ENCODE measurements at places on chromosomes 2 and 18.

GRCh38 chr2:237154082-237154638, 68.5 kb downstream of the COPS8 start:
- H3K27ac ChIP-seq: no peak overlapping the region
- H3K27me3 ChIP-seq: no peaks in the 10 kb centered on the region
- DNase-seq: peak; percentile 36
- H3K36me3 ChIP-seq: peaks cover 4% of the 10 kb centered on the region
- H3K4me3 ChIP-seq: no peak overlapping the region

DNA sequence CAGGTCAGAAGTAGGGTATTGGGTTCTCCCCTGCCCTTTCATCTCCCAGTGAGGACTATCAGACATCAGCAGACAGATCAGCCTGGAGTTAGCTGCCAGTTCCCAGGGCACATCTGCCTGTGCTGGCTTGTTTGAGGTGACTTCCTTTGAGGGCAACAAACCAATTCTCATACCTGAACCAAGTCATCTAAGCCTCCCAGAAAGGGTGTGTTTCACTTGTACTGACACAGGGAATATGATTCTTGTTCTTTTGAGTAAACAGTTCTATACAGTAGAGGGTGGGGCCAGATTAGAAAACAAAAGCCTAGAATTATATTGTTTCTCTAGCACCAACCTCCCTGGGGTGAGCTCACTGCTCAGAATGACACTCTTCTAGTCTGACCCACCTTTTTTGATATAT, 591.9 kb downstream of the SLC4A3 start:
- H3K4me3 ChIP-seq: no peak overlapping the region
- no peaks in the 10 kb centered on the region for H3K36me3 ChIP-seq

DNA sequence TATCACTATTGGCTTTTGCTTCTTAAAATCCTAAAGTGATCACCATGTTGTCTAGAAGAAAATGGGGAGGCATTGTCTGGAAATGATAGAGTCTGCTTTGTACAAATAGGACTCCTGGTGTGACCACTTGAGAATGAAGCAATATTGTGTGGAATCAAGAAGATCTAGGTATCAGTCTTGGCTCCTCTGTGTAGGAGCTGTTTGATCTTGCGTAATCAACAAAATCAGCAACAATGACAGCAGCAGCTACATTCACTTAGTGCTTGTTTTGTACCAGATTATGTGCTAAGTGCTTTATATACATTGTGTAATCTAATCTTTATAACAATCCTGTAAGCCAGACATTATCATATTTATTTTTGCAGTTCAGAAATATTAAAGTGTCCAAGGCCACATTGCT, 17.8 kb downstream of the NCOA1 start:
- no peak for DNase-seq
- no peak overlapping the region for H3K4me3 ChIP-seq
- no peak overlapping the region for H3K27ac ChIP-seq
- H3K4me1 ChIP-seq: peaks cover 46% of the 10 kb centered on the region
- H3K27me3 ChIP-seq: no peaks in the 10 kb centered on the region

- peak overlapping the region; percentile 69 for H3K27ac ChIP-seq
- no peak for DNase-seq
- no peaks in the 10 kb centered on the region for H3K27me3 ChIP-seq
These were observed 16.7 kb upstream of the ADI1 start for GRCh38 chr2:3535794-3536681.

- no peaks in the 10 kb centered on the region for H3K4me1 ChIP-seq
- DNase-seq: no peak
- no peaks in the 10 kb centered on the region for H3K36me3 ChIP-seq
- no peak overlapping the region for H3K27ac ChIP-seq
- no peak overlapping the region for H3K4me3 ChIP-seq
These were observed 101.6 kb upstream of the TEX51 start for GRCh38 chr2:126796931-126797621.

DNA sequence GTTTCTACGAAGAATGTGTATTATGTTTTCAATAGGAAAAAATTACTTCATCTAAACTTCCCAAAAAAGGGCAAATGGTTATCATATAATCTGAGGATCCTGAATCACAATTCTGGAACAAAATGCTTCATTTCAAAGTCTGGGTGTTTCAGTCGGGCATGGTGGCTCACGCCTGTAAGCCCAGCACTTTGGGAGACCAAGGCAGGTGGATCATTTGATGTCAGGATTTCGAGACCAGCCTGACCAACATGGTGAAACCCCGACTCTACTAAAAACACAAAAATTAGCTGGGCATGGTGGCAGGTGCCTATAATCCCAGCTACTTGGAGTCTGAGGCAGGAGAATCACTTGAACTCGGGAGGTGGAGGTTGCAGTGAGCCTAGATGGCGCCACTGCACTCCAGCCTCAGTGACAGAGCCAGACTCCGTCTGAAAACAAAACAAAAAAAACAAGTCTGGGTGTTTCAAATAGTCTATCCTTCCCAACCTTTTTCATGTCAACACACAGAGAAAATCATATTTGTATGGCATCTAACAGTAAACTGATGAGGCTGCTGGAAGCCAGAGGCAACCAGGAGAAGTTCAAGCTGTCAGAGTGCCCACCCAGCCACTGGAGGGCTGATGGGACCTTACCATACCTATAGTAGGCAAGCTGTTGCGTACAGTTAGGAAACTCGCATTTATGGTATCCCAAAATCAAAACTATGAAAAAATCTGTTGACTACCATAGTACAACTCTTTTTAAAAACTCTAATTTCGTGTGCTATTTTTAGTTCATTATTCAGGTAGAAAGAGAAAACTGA, 14.6 kb downstream of the NBAS start:
- DNase-seq: no peak
- no peaks in the 10 kb centered on the region for H3K27me3 ChIP-seq
- no peak overlapping the region for H3K27ac ChIP-seq
- H3K4me3 ChIP-seq: no peak overlapping the region
- peaks cover 6% of the 10 kb centered on the region for H3K36me3 ChIP-seq

GRCh38 chr2:185857691-185858090, 119.1 kb downstream of the FSIP2 start:
- no peaks in the 10 kb centered on the region for H3K36me3 ChIP-seq
- no peaks in the 10 kb centered on the region for H3K27me3 ChIP-seq
- no peak overlapping the region for H3K4me3 ChIP-seq

- no peak overlapping the region for H3K27ac ChIP-seq
- DNase-seq: no peak
- peaks cover 5% of the 10 kb centered on the region for H3K27me3 ChIP-seq
- H3K4me3 ChIP-seq: no peak overlapping the region
- H3K4me1 ChIP-seq: no peaks in the 10 kb centered on the region
- no peaks in the 10 kb centered on the region for H3K36me3 ChIP-seq
These were observed 38.3 kb downstream of the TNS1 start for GRCh38 chr2:217964275-217965161.

DNA sequence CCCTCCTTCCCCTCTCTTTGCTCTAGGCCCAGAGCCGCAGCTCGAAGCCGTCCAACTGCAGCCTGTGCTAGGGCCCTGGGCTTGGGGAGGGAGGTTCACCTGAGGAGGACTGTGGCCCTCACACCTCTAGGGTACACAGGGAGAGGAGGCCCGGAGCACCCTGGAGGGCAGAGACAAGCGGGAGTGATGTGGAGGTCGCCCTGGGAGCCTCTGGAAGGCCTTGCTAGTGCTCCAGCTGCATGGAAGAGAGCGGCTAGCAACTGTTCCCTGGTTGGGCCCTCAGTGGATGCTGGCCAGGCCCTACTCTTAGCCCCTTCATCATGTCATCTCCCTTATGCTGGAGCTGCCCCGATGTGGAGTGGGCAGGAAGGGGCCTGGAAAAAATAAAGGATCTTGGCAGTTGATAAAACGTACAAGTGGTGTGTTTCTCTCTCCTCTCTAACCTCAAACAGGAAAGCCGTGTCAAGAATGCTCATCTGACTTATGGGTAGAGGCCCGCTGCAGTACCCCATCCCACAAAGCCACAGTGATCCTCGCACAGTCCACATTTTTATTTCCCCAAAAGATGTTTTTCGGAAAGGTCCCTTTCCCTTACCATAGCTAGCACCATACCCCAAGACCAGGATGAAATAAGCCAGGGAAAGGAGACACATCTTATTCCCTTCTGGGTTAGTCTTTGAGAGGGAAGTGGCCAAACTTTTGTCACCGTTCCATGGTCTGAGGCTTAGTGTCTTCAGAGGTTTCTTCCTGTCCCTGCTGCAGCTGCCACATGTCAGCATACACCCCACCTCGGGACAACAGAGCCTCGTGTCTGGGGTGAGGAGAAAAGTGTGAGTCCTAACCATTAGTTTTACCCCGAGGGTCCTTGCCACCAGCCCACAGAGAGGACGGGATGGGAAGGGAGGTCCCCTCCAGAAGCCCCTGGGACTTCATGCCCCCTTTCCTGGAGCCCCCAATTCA, 2.9 kb downstream of the ZFAND2B start:
- no peak overlapping the region for H3K4me3 ChIP-seq
- peaks cover 38% of the 10 kb centered on the region for H3K4me1 ChIP-seq

DNA sequence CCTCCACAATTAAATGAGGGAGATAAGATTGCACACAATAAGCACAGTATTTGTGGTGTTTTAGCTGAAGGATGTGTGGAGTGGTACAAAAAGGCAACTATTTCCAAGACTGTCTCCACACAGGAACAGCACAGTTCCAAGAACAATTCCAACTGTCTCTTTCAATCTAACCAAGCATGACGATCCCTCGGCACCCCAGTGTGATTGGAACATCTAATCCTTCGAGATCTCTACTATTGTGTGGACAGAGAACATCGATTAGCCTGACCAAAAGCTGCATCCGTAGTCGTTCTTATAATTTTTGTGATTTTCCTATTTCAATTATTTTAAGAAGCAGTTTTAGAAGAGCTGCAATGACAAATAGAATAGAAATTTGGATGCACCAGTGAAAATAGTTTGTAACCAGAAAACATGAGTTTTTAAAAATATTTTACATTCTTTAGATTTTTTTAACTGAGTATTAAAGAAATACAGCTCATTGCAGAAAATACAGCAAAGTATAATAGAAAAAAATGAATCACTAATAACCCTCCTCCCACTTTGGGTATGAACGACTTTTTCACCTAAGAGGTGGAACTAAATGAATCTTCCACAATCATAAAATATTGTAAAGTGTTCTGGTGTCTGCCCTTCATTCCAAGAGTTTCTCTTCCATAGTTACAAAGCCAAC, 76.4 kb upstream of the CABLES1 start:
- DNase-seq: no peak
- peaks cover 7% of the 10 kb centered on the region for H3K36me3 ChIP-seq
- peaks cover 30% of the 10 kb centered on the region for H3K27me3 ChIP-seq
- H3K27ac ChIP-seq: no peak overlapping the region

- H3K27ac ChIP-seq: no peak overlapping the region
- DNase-seq: no peak
- H3K4me3 ChIP-seq: no peak overlapping the region
- no peaks in the 10 kb centered on the region for H3K27me3 ChIP-seq
- H3K36me3 ChIP-seq: no peaks in the 10 kb centered on the region
- no peaks in the 10 kb centered on the region for H3K4me1 ChIP-seq
These were observed 942.6 kb downstream of the SUCLG1 start for GRCh38 chr2:83516503-83516902.

GRCh38 chr2:240280621-240281020, 140.2 kb upstream of the OTOS start:
- no peaks in the 10 kb centered on the region for H3K4me1 ChIP-seq
- no peak for DNase-seq
- H3K36me3 ChIP-seq: no peaks in the 10 kb centered on the region

DNA sequence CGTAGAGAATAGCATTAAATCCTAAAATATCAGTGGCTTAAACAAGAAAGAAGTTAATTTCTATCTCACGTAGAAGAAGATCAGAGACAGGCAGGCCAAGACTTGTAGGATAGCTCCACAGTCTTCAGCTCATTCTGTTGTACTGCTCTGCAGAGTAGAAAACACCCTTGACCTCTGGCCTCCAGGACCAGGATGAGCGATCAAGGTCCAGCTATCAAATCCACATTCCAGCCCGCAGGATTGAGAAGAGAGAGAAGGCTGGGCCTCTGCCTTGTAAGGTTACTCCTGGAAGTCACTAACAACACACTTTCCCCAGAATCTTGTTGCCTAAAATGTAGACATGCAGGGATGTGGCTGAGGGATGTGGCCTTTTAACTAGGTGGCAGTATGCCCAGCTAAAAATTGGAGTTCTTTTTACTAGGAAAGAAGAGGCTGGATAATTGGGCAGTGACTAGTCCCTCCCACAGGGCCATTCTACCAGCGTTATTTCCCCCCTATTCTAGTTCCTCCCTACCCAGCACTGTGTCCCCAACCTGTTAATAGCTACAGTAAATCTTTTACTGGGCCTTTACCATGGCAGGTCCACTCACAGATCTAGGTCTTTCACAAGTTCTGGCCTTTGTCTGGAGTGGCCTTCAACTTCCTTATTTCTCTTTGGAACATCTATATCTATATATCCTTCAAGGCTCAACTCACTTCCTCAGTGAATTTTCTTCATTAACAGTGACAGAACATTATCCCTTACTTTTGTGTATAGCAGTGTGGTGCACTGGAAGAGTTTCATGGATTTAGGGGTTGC, 165.0 kb downstream of the DIS3L2 start:
- H3K4me1 ChIP-seq: no peaks in the 10 kb centered on the region
- no peaks in the 10 kb centered on the region for H3K27me3 ChIP-seq
- H3K36me3 ChIP-seq: peaks cover 5% of the 10 kb centered on the region
- H3K4me3 ChIP-seq: no peak overlapping the region
- DNase-seq: no peak

GRCh38 chr2:44087714-44088092, 81.0 kb upstream of the PPM1B start:
- DNase-seq: no peak
- peak overlapping the region; percentile 74 for H3K4me3 ChIP-seq
- peaks cover 25% of the 10 kb centered on the region for H3K4me1 ChIP-seq
- no peaks in the 10 kb centered on the region for H3K27me3 ChIP-seq
- H3K36me3 ChIP-seq: no peaks in the 10 kb centered on the region

GRCh38 chr2:12273111-12273510, 443.6 kb upstream of the TRIB2 start:
- DNase-seq: no peak
- H3K27me3 ChIP-seq: peaks cover 22% of the 10 kb centered on the region

- H3K36me3 ChIP-seq: no peaks in the 10 kb centered on the region
- H3K4me1 ChIP-seq: no peaks in the 10 kb centered on the region
- H3K27me3 ChIP-seq: no peaks in the 10 kb centered on the region
- H3K27ac ChIP-seq: no peak overlapping the region
- no peak overlapping the region for H3K4me3 ChIP-seq
- no peak for DNase-seq
These were observed 1031.8 kb upstream of the ZEB2 start for GRCh38 chr2:145551686-145552085.

DNA sequence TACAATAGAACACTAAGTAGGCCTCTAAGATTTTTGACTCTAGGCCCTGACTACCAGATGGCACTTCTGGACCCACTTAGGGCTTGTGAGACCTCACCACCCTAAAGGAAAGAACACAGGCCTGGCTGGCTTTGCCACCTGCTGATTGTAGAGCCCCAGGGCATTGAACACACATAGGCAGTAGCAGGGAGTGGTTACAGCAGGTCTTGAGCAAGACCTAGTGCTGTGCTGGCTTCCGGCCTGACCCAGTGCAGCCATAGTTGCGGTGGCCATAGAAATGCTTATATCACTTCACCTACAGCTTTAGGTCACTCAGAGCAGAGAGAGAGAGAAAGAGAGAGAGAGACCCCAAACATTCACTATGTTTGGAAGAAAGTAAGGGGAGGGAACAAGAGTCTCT, 223.2 kb downstream of the LRATD1 start:
- no peaks in the 10 kb centered on the region for H3K4me1 ChIP-seq
- no peak overlapping the region for H3K4me3 ChIP-seq
- no peak overlapping the region for H3K27ac ChIP-seq
- no peaks in the 10 kb centered on the region for H3K27me3 ChIP-seq
- DNase-seq: no peak
